ENCODE measurements at places on chromosomes 5 and 9.

DNA sequence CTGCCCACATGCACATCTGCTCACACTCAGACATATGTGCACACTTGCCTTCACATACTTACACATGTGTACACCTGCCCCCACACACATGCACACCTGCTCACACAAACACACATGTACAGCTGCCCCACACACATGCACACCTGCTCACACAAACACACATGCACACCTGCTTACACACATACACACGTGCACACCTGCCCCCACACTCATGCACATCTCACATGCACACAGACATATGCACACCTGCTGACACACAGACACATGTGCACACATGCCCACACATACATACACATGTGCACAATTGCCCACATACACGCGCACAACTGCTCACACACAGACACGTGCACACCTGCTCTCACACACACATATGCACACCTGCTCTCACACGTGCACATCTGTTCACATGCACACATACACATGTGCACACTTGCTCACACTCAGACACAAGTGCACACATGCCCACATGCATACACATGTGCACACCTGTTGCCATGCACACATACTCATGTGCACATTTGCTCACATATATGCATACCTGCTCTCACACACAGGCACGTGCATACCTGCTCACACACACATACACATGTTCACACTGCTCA lies 147.8 kb upstream of the FOXD4L5 start:
- DNase-seq, result no peak

- DNase-seq, result no peak
Observed at GRCh38 chr5:53985796-53986195, 324.6 kb downstream of the ARL15 start.

- peak; percentile 66 for DNase-seq
Observed at GRCh38 chr5:95022967-95023695, 261.8 kb downstream of the MCTP1 start.

GRCh38 chr9:134994926-134995791 lies 77.4 kb upstream of the FCN1 start:
- no peak for DNase-seq
